ENCODE measurements at places on chromosomes 5 and 9.

GRCh38 chr5:168656633-168657032, 77.5 kb upstream of the PANK3 start:
- DNase-seq = no peak

DNA sequence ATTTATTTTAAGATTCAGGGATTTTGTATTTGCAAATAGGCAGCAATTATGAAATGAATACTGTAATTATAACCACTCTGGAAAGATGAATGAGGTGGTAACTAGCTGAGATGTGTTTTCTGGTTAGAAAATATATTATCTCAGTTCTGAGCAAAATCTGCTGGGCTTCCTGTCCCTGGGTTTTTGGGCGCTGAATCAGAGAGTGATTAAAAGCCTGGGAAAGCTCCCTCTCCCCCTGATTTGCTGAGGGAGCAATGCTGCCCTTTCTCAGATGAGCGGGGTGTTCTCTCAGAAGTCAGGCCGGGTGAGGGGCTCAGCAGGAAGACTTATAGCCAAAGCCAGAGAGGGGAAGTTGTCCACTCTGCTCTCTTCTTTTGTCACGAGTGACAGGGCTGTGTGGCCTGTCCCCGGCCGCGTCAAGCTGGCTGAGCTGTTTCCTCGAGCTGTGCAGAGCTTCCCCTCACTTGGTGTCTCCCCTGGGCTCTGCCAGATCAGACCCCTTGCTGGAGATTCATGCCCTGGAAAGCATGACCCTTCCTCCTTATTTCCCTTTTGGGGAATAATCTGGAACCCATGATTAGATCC, 39.8 kb upstream of the PITX1 start:
- no peak for DNase-seq

DNA sequence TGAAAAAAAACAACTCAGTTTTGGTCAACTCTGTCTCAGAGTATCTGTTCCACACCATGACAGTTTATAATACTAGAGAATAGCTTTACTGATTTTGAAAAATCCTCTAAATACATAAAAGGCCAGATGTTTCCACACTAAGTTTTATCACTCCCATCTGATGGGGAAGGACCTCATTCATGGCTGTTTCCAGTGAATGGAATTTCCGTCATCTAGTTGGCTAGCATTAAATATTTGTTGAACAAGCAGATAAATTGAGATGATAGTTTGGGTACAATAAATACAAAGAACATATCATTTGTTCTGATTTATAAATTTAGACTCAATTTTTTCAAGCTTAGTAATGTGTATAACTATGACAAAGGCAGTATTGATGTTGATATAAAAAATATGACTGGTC, 408.5 kb downstream of the PTPRD start:
- DNase-seq = no peak

DNA sequence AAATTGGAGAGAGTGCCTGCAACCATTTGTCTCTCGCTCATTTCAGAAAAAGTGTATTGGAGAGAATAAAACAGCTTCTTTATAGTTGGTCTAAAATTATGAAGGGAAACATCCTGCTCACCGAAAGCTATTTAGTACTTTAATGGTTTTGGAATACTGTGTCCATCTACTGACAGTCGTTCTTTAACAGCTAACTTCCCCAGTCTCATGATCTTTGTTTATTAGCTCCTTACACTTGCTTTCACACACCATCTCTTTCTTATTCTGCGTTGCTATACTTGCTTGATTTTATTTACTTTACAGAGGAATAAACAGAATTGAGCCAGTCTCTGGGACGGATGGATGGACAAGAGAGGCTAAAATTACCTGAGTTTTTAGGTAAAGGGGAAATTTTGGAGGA, 229.3 kb downstream of the CCDC171 start:
- DNase-seq = no peak

- no peak for DNase-seq
Measured at GRCh38 chr9:108677776-108678175, 178.0 kb downstream of the ACTL7B start.

DNA sequence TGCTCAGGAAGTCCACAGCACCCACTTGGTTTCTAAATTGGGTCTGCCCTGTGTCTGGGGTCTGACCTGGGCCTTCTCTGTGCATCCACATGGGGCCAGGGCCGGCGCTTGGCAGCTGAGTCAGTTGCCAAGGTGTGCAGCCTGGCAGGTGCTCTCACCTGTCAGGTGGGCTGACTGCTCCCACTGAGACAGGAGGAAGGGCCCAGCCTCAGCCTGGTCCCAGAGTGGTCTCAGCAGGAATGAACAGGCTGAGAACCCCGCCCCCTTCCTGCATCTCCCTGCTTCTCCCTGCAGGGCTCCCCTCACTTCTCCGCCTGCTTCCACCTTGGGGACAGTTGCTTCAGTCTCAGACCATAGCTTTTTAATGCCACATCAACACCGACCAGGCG, 60.5 kb downstream of the BARX1 start:
- no peak for DNase-seq

GRCh38 chr9:126707083-126707482, 93.4 kb downstream of the LMX1B start:
- no peak for DNase-seq

DNA sequence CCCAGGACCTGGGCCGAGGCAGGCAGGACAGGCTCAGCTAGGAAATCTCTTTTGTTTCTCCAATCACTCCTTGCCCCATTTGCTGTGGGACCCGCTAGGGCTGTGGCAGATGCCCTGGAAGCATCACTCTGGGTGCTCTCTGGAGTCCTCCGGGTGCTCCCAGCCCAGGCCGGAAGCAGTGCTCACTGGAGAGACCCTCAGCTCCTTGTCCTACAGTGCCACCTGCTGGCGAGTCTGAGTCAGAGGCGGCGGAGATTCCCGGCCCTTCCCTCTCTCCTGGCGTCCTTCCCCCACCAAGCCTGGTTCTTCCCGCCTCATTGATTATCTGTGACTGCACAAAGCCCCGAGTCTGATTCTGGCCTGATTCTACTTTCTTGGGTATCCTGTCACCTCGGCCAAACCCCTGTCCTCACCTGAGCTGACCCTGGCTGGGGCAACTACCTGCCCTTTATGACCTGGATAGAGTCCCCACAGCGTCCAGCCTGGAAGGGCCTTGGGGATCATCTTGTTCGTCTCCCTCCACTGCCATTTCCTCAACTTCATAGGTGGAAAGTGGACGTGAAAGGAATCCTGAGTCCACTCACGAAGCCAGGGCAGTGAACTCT, 7.3 kb upstream of the BARHL1 start:
- peak; percentile 27 for DNase-seq

- DNase-seq = no peak
Measured at GRCh38 chr9:83714329-83714728, 6.6 kb upstream of the UBQLN1 start.

GRCh38 chr9:134895567-134895907, 14.9 kb downstream of the FCN2 start:
- DNase-seq = no peak

DNA sequence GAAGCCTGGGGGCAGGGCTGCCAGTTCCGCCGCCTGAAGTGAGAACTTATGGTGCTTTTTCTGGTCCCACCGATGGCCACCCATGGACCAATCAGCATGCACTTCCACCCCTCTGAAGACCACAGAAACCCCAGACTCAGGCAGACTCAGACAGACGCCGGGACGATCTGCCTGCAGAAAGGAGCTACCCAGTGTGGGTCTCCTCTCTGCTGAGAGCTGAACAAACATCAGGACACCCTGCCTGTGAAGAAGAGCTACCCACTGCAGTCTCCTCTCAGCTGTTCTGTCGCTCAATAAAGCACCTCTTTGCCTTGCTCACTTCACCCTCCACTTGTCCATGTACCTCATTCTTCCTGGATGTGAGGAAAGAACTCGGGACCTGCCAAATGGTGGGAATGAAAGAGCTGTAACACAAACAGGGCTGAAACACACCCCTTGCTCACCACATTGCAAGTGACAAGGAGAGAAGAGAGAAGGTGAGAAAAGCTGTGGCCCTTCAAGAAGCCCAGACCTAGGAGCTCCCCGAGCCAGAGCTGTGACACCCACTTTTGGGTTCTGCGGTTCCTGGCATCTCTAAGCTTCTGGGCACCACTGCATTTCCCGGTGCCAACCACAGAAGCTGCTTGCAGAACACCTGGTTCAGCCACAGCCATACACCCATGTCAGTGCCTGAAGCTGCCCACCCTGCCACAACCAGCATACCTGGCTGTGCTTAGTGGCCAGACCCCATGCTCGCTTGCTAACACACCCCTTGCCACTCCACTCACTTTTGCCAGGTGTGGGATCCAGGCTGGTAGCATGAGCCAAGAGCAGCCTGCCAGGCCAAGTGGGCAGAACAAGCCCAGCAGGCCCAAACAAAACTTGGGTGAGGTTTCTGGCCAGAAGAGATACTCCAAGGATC, 114.3 kb upstream of the TSLP start:
- DNase-seq = no peak

GRCh38 chr9:95182854-95183563, 134.5 kb downstream of the FANCC start:
- DNase-seq = no peak

DNA sequence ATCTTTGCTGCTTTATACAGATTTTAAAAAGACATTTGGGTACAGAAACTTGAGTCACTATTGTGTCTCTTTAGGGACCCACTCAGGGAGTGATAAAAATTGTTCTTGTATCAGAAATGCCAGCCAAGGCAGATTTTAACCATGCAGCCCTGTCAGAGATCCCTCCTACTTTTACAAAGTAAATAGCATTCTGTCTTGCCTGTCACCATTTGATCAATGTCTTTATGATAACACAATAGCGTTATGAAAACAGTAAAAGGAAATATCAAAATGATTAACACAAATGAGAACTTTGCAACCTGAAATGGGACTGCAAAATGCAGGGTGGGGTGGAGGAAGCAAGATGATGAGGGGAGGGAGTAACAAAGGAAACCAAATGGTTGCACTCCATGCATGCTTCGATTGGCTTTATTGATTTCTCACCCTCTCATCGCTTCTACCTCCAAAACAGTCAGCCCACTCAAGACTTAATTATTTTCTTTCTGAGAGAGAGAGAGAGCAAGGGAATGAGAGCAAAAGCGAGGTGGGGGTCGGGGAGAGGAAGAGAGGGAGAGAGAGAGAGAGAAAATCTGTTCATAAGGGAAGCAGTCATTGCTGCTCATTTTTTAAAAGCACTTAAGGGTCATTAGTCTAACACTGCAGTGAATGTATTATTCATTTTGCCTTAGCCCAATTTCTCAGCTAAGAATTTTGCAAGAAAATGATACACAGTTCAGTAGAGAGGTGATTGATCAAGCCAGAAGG, 576.5 kb downstream of the CSNK1G3 start:
- no peak for DNase-seq

DNA sequence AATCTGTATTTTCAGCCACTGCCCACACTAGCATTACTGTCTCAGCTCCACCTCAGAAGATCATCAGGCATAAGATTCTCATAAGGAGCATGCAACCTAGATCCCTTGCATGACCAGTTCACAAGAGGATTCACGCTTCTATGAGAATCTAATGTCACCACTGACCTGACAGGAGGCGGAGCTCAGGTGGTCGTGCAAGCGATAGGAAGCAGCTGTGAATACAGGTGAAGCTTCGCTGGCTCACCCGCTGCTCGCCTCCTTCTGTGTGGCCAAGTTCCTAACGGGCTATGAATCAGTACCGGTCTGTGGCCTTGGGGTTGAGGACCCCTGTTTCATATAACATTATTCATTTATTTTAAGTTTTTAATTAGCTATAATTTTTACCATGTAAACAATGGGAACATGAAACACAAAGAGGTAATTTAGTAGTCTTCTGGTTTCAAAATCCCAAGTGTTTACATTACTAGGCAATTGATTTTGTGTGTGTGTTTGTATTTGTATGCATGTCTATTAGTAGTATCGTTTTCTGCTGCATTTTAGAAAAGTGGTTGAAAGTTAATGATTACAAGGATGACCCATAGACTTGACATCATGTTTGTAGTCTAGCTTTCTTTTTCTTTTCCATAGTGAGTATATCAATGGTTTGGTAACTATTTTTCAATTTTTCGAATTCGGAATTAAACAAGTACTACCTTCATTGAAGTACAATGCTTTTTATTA, 159.4 kb downstream of the TENT4A start:
- no peak for DNase-seq

GRCh38 chr5:145500710-145501109, 334.4 kb downstream of the PRELID2 start:
- DNase-seq = no peak

GRCh38 chr9:70407081-70407503, 7.4 kb downstream of the KLF9 start:
- DNase-seq = no peak

DNA sequence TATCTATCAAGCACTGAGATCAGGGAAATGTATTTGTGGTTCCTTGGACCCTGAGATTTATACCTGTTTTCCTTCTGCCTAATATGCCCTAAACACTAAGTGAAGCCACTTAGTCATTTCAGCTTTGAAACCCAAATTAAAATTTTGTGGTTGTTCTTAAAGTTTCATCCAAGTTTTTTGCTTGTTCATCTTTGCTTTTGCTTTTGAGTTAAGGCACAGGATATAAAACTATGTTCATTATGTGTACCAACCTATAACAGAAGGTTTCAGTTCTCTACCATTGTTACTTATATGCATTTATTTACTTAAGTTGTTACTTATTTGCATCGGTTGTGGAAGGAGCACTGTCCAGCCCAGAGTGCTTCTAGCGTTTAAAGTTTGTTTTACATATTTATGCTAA, 382.3 kb downstream of the PTPRD start:
- DNase-seq = no peak

- no peak for DNase-seq
Measured at GRCh38 chr5:109455598-109456096, 45.9 kb upstream of the PJA2 start.

- DNase-seq = no peak
Measured at GRCh38 chr9:7211657-7212056, 453.9 kb downstream of the KDM4C start.

DNA sequence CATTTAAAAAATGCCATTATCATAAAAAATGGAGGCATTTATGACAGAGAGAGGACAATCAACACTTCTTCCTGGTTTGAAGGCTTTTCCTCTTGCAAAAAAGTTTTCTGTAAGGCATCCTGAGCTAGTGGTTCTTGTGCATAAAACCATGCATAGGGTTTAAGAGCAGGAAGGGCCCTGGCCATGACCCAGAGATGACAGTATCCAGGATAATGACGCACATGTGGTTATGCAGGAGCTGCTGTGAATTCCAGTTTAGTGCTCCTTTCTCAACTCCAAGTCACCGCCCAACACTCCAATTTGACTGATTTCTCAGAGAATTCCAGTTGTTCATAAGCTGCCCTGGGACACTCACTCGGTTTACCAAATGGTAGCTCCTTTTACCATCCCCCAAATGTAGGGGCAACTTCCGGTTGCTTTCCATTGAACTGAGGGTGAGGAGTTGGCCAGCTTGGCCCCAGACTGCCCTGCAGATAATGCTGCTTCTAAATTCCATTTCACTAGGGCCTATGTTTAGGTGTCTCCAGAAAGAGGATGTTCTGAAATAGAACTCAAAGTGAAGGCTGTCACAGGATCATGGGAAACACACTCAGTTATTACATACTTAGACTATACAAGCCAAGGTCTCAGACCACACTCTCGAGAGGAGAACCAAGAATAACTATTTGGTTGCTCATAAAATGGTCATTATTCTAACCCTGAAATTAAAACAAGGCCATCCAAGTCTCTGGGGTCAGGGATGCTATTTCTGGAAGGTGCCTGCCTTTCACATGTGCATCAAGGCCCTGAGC, 179.1 kb downstream of the SLIT3 start:
- no peak for DNase-seq

Data from CD8-positive, alpha-beta memory T cell (primary cell).